ENCODE measurements at places on chromosomes 1 and 21.

DNA sequence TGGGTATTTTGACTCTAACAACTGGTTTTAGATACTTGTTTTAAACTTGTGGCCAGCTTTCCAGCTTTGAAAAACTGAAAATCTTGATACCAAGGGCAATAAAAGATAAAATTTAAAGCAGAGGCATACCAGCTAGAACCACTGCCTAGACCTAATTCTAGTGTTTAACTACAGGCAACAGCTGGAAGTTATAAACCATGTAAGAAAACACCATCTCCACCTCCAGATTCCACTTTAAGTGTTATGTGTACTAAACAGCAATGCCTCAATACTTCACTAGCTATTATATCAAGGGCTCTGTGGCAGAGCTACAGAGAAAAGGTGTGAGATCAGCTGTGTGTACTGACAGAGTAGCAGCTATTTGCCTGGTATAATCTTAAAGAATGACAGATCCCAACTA lies 69.5 kb downstream of the LPAR3 start:
- DNase-seq = no peak

GRCh38 chr1:212162635-212163034 lies 122.6 kb upstream of the PPP2R5A start:
- DNase-seq = no peak

DNA sequence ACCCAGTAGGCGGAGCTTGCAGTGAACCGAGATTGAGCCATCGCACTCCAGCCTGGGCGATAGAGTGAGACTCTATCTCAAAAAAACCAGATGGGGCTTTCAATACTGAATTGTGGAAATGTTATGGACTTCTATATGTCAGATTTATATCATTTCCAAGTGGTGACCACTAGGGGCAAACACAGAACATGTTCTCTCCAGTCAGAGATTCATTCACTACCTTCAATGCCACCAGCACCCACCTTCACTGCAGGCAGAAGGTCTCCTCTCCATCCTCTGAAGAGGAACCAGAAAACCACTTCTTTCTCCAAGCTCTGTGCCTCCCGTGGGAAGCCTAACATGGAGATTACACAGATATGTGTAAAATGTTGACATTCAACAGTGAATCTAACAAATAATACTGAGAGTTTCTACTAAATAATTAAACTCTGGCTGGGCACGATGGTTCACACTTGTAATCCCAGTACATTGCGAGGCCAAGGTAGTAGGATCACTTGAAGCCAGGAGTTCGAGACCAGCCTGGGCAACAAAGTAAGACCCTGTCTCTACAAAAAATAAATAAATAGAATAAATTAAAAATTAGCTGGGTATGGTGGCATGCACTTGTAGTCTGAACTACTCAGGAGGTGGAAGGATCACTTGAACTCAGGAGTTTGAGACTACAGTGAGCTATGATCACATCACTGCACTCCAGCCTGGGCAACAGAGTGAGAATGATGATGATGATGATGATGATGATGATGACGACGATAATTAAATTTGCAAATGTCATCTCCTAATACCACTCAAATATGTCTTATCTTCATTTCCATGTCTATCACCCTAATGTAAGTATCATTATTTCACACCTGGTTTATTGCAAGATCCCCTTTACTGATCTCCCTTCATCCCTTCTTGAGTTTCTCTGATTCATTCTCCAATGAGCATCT lies 151.1 kb downstream of the ZNF281 start:
- no peak for DNase-seq

- DNase-seq = peak; percentile 32
These were observed 15.2 kb downstream of the H6PD start for GRCh38 chr1:9249534-9250410.

DNA sequence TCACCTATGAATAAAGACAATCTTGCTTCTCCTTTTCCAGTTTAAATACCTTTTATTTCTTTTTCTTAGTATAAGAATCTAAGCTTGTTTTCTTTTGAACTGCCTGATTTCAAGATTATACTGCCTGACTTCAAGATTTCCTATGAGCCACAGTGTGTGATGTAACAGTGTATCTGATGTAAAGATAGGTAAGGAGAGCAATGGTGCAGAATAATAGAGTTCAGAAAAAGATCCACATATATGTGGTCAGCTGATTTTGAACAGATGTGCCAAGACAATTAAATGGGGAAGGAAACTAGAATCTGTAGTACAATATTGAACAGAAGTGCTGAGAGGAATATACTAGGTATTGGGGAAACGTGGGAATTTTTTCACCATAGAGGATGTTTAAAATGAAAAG lies 21.0 kb downstream of the EXO1 start:
- no peak for DNase-seq

- no peak for DNase-seq
These were observed 34.9 kb downstream of the ELK4 start for GRCh38 chr1:205596876-205597275.

DNA sequence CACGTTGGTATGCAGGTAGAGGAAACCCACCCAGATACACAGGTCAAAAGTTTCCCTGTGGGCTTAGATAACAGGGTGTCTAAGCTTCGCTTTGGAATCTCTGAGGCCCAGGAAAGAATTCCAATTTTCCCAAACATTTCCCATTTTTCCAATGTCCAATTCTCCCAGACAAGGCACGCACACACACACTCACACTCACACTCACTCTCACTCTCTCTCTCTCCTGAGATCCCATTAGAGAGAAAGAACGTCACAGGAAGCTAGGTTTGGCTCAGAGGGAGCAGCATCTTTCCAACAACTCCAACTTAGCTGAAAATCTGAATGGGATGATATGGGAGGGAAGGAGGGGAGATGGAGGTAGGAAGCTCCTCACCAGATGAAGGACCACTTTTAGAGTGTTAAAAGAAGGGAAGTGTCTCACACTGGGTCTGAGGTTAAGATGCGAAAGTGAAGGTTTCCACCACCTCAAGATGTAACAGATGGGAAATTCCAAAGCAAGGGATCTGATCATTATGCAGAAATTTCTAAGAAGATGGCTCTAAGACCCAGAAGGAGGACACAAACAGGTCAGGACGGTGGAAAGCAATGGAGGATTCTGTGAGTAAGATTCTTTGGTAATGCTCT lies 63.5 kb downstream of the GNG12 start:
- DNase-seq = no peak

- no peak for DNase-seq
These were observed 215.7 kb downstream of the DSCAM start for GRCh38 chr21:40631211-40631610.

GRCh38 chr1:208122612-208123358 lies 121.4 kb downstream of the PLXNA2 start:
- no peak for DNase-seq

- DNase-seq = no peak
These were observed 2.5 kb downstream of the PPP1R15B start for GRCh38 chr1:204409123-204409522.
